ENCODE measurements at places on chromosomes 11 and 22.

- DNase-seq: no peak
Measured at GRCh38 chr11:120285256-120285655, 39.8 kb upstream of the TLCD5 start.

GRCh38 chr22:40426594-40427333 is 56.4 kb downstream of the SGSM3 start:
- DNase-seq: peak; percentile 64

- DNase-seq: no peak
Measured at GRCh38 chr22:17639247-17639741, 737 bp downstream of the BCL2L13 start.

DNA sequence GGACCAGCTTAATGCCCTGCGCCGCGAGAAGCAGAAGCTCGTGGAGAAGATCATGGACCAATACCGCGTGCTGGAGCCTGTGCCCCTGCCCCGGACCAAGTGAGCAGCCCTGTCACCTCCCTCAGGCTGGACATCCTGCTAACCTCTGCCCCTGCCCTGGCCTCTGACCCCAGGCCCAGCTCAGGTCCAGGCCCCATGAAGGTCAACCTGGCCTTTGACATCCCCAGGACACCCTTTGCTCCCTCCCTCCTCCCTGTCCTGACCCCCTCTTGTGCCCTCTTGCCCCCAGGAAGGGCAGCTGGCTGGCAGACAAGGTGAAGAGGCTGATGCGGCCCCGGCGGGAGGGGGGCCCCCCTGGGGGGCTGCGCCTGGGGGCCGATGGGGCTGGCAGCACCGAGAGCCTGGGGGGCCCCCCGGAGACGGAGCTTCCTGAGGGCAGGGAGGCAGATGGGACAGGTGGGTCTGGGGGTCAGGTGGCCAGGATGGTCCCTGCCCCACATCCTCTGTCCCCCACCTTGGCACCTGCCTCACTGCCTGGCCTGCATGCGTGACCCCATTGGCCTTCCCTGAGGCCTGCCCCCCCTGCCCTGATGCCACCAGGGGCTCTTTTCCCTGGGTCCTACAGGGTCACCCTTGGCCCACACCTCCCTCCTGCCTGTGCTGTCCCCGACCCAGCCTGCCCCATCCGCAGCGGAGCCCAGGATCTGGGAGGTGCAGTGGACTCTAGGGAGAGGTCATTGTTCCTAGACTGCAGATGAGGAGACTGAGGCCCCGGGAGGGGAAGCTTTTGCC is 5.1 kb upstream of the RPS6KA4 start:
- no peak for DNase-seq

DNA sequence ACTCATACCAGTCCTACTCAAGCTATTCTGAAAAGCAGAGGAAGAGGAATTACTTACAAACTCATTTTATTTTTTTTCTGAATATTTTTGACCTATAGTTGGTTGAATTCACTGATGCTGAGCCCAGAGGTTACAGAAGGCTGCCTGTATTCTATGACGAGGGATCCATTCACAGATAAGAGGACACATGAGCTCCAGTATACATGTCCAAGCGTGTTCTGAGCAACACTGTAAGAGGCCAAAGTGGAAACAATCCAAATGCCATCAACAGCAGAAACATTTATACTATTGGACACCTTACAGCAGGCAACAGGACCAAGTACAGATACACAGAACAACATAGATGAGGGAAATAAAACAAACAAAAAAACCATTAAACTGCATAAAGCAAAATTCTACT is 10.3 kb downstream of the KDM4E start:
- DNase-seq: no peak

Measured in sigmoid colon (tissue), 7 donors.